Lung microvascular endothelial cell (primary cell): ENCODE measurements at places on chromosomes 12 and 14. TPM values are rescaled to one million over a fixed set of nuclear protein-coding genes. Genes with fewer than 3 reads are reported as not detected.

- DNase-seq, result no peak
These were observed 57.2 kb downstream of the HMGA2 start for GRCh38 chr12:65881348-65881961.

GRCh38 chr12:3244219-3244750 is 167.1 kb downstream of the TSPAN9 start:
- DNase-seq, result no peak

GRCh38 chr12:49342914-49343731 is 3.6 kb upstream of the DNAJC22 start:
- no peak for DNase-seq

DNA sequence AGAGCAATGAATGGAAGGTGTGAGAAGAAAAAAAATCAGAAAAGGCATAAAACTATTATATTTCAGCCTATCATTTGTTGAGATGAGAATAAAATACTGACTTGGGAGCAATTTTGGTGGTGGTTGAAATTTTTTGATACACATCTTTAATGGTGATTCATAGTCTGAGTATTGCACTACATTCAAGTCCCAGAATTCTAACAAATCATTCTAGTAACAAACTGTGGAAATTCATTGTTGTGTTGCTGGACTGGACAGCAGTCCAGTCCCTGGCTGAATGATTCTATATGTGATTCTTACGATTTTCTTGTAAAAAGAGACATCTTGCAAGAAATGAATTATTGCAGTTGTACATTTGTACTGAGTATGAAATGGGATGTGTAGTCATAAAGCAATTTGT is 268.6 kb downstream of the TRHDE start:
- no peak for DNase-seq

- DNase-seq, result no peak
These were observed 73.4 kb downstream of the FRMD6 start for GRCh38 chr14:51725061-51725460.

DNA sequence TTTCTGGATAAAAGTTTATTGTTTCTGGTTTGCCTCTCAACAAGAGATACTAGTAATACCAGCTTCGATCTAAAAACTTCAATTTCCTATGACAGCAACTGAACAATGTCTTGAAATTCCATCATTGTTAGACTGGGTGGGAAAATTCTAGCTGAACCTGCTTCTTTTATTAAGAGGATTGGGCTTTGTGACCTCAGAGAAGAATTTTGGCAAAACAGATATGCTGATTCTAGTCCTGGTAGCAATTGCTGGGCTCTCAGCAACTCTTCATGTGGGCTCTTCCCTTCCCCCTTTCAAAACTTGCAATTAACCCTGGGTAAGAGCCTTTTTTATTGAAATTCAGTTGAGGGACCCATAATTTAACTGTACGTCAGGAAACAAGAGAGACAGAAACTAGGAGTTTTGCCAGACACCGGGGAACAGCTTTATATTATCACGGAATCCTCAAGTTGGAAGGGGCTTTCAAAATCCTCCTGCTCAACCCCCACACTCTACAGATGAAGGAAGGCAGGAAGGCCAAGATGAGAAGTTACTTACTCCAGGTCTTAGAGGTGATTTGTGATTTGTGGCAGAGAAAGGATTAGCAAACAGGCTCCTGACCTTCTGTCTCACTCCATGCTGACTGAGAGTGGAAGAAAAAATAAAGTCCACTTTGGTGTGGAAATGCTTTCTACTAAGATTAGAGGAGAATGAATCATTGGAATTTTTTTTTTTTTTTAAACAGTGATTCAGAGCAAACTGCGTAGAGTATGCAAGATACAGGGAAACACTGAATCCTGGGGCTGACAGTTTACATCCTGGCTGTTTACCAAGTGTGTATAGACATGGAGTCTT is 239.0 kb upstream of the ATP2B1 start:
- DNase-seq, result peak; percentile 97

The LRTM2 gene
- not detected in 2 replicates for total RNA-seq

The MGAT4C gene
- under 0.01 TPM in 2 replicates for total RNA-seq

The RTN1 gene
- under 0.01 TPM in 2 replicates for total RNA-seq

The PZP gene
- under 0.01 and 0.22 TPM in 2 replicates for total RNA-seq
